RWPE2 (cell line): ENCODE measurements at places on chromosomes 13 and 19.
A peak's percentile ranks its signal among the peaks of the same experiment; 100 is the strongest.

- no peaks in the 10 kb centered on the region for H3K27me3 ChIP-seq
- H3K36me3 ChIP-seq: no peaks in the 10 kb centered on the region
- H3K4me3 ChIP-seq: no peak overlapping the region
- H3K27ac ChIP-seq: no peak overlapping the region
Measured at GRCh38 chr19:4081441-4082129, 14.9 kb upstream of the ZBTB7A start.

DNA sequence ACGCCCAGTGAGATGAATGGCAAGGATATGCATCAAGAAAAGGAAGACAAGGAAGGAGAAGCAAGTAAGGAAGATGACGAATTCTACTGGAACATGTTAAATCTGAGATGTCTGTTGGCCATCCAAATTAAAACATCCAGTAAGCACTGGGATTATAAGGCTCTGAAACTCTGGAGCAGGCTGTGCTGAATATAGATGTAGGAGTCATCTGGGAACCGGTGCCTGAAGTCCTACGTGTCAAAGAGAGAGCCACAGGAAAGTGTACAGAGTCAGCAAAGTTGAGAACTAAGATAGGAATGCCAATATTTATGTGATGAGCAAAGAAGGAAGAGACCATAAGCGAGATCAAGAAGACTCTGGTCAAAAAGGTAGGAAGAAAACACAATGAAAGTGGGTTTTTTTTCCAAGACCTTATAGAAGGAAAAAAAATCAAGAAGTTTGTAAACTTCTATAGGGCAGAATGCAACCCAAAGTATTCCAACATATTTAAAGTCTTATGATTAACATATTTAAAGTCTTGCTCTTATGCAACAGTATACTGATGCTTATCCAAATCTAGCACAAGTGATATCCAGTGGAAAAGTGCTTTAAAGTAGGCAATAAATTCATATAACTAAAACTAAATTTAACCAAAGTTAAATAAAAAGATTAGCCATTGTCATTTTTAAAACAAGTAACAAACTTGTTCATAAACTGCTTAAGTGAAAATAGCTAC is 51.2 kb upstream of the EEF1AKMT1 start:
- H3K4me3 ChIP-seq: no peak overlapping the region
- H3K4me1 ChIP-seq: no peaks in the 10 kb centered on the region
- no peak for DNase-seq
- H3K36me3 ChIP-seq: peaks cover 46% of the 10 kb centered on the region

GRCh38 chr19:1395194-1396018 is 5.9 kb downstream of the GAMT start:
- no peak overlapping the region for H3K4me3 ChIP-seq
- peaks cover 7% of the 10 kb centered on the region for H3K36me3 ChIP-seq
- peaks cover 4% of the 10 kb centered on the region for H3K4me1 ChIP-seq
- no peaks in the 10 kb centered on the region for H3K27me3 ChIP-seq
- no peak overlapping the region for H3K27ac ChIP-seq
- DNase-seq: no peak

GRCh38 chr13:108877300-108877699 is 247.9 kb downstream of the MYO16 start:
- H3K4me1 ChIP-seq: no peaks in the 10 kb centered on the region
- H3K36me3 ChIP-seq: no peaks in the 10 kb centered on the region
- H3K27ac ChIP-seq: no peak overlapping the region
- peaks cover 4% of the 10 kb centered on the region for H3K27me3 ChIP-seq

DNA sequence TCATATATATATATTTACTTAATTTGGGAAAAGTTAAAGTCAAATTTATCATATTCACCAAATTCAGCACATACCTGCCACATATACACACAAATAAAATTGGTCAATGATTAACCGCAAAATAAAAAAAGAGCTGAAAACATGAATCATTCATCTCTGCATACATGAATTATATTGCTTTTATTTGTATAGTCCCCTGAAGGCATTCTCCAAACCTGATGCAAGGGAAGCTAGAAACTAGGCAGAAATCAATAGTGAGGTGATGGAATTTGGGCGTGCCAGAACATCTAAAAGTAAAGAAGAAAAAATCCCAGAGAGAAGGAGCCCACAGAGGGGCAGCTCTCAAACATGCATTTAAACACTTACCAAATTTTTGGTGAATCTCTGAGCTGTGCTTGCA is 60.1 kb downstream of the UFM1 start:
- H3K27me3 ChIP-seq: no peaks in the 10 kb centered on the region
- H3K27ac ChIP-seq: peak overlapping the region; percentile 60
- H3K36me3 ChIP-seq: no peaks in the 10 kb centered on the region
- no peak for DNase-seq
- H3K4me3 ChIP-seq: no peak overlapping the region

GRCh38 chr19:44847144-44848035 is 1.3 kb downstream of the NECTIN2 start:
- peak overlapping the region; percentile 100 for H3K4me3 ChIP-seq
- H3K27me3 ChIP-seq: no peaks in the 10 kb centered on the region
- H3K4me1 ChIP-seq: no peaks in the 10 kb centered on the region
- peak overlapping the region; percentile 73 for H3K27ac ChIP-seq
- no peaks in the 10 kb centered on the region for H3K36me3 ChIP-seq

DNA sequence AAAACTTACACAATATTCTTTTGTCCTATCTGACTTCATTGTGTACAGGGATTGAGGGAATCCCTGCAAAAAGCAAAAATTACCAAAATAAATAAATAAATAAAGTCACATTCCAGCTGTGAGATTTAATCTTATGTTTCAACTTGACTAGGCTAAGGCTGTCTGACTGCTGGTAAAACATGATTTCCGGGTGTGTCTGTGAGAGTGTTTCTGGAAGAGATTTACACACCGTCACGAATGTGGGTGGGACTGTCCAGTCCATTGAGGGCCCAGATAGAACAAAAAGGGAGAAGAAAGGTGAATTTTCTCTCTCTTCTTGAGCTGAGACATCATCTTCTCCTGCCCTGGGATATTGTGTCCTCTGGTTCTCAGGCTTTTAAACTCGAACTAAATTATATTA is 166.1 kb downstream of the LIG4 start:
- H3K4me3 ChIP-seq: no peak overlapping the region
- no peaks in the 10 kb centered on the region for H3K4me1 ChIP-seq
- DNase-seq: no peak
- H3K36me3 ChIP-seq: no peaks in the 10 kb centered on the region
- H3K27me3 ChIP-seq: peaks cover 7% of the 10 kb centered on the region

DNA sequence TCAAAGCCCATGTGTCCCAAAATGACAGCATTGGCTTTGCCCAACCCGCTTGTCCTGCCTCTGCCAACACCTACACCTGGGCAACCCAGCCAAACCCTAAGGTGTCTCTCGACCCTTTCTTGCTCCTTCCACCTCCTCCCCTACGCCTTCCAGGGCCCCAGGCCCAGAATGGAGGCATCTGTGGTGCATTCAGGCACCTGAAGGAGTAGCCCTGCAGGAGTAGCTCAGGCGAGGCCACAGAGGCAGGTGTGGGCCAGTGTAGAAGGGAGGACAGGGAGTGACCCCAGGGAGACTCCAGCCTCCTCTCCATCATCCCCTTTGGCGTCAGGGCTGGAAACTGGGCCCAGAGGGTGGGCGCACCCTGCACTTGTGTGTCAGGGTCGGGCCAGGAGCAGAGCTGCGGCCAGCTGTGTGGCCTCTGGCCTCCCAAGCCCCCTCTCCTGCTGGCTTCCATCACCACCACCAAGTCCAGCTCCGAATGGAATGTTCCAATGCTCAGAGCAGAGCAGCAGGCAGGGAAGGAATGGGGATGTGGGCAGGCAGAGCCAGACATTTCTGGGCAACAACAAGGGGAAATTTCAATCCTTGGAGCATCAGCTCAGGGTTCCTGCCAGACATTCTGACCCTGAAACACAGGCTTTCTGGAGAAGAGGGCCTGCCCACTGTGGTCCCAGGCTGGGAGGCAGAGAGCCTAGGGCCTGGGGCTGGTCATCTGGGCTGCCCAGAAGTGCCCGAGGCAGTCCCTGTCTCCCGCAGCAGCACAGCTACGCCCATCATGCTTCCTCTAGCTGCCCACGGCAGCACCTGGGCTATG is 16.4 kb downstream of the PLEKHF1 start:
- no peak overlapping the region for H3K4me3 ChIP-seq
- H3K27ac ChIP-seq: no peak overlapping the region
- no peaks in the 10 kb centered on the region for H3K27me3 ChIP-seq

GRCh38 chr13:33100886-33101285 is 84.7 kb downstream of the KL start:
- no peak overlapping the region for H3K27ac ChIP-seq
- DNase-seq: no peak
- H3K4me1 ChIP-seq: no peaks in the 10 kb centered on the region
- H3K36me3 ChIP-seq: no peaks in the 10 kb centered on the region; the same call in none of the 2 replicates
- H3K27me3 ChIP-seq: no peaks in the 10 kb centered on the region

GRCh38 chr19:17214508-17215126 is 540 bp upstream of the USE1 start:
- no peak for DNase-seq
- no peaks in the 10 kb centered on the region for H3K27me3 ChIP-seq
- peak overlapping the region; percentile 91 for H3K4me3 ChIP-seq
- peak overlapping the region; percentile 80 for H3K27ac ChIP-seq
- no peaks in the 10 kb centered on the region for H3K4me1 ChIP-seq
- peaks cover 17% of the 10 kb centered on the region for H3K36me3 ChIP-seq
